ENCODE measurements at places on chromosomes 16 and 17.

DNA sequence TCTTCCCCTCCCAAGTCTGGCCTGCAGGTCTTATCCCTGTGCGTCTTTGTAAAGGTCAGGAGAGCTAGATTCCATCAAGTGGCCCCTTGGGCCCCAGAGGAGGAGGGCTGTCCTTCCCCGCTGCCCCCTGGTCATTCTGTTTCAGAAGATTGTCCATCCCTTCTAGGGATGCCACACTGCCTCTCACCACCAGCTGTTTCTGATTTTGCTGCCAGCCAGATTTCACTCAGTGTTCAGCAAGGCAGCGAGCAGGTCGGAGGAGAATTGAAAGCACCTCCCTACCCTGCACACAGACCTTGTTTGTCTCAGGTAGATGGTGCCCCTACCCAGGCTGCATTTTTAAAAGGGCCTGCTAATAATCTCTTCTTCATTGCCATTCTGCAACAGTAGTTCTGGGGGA lies 21.7 kb upstream of the NAT9 start:
- DNase-seq, result no peak

DNA sequence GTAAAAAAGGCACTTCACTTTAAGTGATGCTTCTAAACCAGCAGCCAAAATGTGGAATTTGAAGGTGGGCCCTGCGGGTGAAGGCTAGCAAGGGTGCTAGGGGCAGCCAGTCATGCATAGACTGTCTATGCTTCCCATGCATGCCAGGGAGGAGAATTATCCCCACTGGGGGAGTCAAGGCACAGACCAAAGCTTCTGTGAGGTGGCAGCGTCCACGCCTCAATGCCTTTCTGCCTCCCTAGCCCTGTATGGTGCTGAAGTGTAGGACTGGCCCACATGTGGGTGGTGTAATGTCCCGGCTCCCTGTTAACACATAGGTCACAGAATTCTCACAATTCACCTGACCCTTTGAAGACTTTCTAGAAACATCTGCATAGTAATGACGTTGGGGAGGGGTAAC lies 1.9 kb downstream of the HS3ST2 start:
- no peak for DNase-seq

DNA sequence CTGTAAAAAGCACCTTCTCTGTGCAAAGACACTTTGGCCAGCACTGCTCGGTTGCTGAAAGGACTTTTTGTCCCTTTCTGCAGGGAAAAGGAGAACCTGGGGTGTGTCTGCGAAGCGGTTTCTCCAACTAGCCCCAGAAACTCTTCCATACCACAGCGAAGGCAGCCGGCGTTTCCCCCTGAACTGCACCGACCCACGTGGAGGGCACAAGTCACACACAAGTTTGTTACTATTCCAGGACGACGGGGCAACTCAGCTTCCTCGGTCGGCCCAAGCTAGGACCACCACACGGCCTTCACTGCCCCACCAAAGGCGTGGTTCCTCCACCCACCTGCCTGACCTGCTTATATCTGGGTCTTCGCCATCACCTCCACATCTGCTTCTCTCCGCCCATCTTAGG lies 1.9 kb downstream of the RTN4RL1 start:
- DNase-seq, result no peak

DNA sequence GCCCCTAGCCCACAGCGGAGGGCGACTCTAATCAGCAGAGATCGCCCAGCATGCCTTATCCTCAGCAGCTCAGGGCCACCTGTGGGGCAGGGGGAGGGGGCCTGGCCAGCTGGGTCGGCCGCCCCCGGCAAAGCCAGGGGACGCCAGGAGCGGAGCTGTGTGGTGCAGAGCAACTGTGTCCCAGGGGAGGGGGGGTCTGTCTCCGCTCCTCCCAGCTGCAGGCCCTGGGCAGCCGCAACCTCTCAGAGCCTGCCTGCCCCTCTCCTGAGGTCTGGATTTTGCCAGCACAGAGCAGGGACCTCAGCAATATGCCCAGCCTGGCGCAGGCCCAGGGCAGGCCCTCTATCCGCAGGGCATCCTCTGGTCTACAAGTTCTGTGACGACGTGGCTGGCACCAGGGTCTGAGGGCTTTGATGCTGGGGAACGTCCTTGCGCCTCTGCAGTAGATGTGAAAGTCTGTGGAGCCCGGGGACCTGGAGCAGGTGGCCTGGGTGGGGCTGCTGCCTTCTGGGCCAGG lies 36.5 kb upstream of the SLC38A10 start:
- DNase-seq, result no peak

GRCh38 chr16:69526831-69527655 lies 38.7 kb upstream of the NFAT5 start:
- no peak for DNase-seq

GRCh38 chr16:84810518-84811273 lies 9.1 kb upstream of the CRISPLD2 start:
- peak; percentile 31 for DNase-seq

Measured in stimulated activated CD8-positive, alpha-beta memory T cell treated with anti-CD3 and anti-CD28 coated beads, Interleukin-4, amount 100 ng/mL, for 48 hours (primary cell).